ENCODE measurements at places on chromosomes 6 and 20.

DNA sequence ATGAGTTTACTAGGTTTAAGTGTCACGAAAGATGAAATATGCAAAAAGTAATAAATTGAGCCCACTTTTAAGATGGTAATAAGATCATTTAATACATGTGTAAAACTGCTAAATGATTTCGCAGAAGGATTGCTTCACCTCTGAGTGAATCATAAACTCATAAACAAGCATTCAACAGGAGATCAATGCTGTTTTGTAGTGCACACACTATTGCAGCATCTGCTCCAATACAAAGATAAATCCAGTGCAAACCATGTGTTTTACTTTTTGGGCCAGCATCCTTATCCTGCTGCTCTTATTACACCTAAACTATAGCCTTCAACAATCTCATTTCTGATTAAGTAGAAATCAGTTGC lies 400.1 kb downstream of the NKAIN2 start:
- no peak for DNase-seq

- DNase-seq, result no peak
Observed at GRCh38 chr6:107750176-107750797, 73.8 kb downstream of the SCML4 start.

- DNase-seq, result no peak
Observed at GRCh38 chr6:170572704-170573466, 11.6 kb downstream of the PDCD2 start.

DNA sequence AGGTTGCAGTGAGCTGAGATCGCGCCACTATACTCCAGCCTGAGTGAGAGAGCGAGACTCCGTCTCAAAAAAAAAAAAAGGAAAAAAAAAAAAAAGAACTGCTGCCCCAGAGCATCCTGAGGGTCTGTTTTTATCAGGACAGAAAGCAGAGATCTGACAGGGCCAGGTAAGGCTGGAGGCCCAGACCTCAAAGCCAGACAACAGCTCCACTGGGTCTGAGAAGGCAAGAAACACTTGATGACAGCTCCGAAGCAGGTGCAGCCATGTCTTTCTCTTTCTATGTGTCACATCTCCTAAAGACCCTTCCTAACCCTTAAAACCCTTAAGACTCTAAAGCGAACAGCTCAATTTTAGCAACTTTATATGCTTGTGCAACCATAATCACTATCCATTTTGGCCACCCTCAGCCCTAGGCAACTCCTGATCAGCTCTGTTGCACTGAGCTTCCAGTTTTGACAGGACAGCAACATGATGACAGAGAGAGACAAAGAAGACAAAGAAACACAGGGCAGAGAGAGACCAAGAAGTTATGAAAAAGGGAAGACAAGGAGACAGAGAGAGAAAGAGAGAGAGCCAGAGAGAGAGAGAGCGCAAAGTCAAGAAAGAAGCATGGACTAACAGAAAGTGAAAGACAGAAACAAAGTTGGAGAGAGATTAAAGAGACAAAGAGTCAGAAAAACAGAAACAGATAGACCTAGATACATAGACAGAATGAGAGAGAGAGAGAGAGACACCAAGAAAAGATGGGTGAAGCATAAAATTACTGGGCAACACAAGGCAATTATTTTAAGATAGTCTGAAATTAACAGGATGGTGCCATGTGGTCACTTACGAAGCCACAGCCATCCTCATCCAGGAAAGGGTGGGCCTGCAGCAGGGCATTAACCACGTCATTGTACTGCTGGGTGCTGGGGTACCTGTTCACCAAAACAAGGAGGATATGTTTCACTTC lies 39.2 kb downstream of the SAMD3 start:
- no peak for DNase-seq

GRCh38 chr6:68718385-68719073 lies 83.4 kb downstream of the ADGRB3 start:
- DNase-seq, result peak; percentile 89

- no peak for DNase-seq
Observed at GRCh38 chr6:3280866-3281465, 22.2 kb downstream of the PSMG4 start.

GRCh38 chr6:156909212-156910010 lies 132.2 kb downstream of the ARID1B start:
- DNase-seq, result no peak

GRCh38 chr6:117469356-117469755 lies 13.1 kb upstream of the DCBLD1 start:
- DNase-seq, result no peak

- no peak for DNase-seq
Observed at GRCh38 chr6:159908979-159909378, 18.2 kb downstream of the MAS1 start.

- no peak for DNase-seq
Observed at GRCh38 chr6:1538369-1538768, 71.3 kb upstream of the FOXC1 start.

GRCh38 chr6:161802231-161802630 lies 528.4 kb upstream of the AGPAT4 start:
- no peak for DNase-seq

- no peak for DNase-seq
Observed at GRCh38 chr6:130769861-130770260, 57.3 kb upstream of the SMLR1 start.

- no peak for DNase-seq
Observed at GRCh38 chr6:110434961-110435602, 19.7 kb upstream of the DDO start.

DNA sequence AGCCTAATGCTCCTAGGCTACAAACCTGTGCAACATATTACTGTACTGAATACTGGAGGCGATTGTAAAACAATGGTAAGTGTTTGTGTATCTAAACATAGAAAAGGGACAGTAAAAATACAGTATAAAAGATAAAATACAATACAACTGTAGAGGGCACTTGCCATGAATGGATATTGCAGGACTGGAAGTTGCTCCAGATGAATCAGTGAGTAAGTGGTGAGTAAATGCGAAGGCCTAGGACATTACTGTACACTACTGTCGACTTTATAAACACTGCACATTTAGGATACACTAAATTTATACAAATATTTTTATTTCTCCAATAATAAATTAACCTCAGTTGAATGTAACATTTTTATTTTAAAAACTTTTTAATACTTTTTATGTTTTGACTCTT lies 485.0 kb downstream of the MMUT start:
- no peak for DNase-seq

DNA sequence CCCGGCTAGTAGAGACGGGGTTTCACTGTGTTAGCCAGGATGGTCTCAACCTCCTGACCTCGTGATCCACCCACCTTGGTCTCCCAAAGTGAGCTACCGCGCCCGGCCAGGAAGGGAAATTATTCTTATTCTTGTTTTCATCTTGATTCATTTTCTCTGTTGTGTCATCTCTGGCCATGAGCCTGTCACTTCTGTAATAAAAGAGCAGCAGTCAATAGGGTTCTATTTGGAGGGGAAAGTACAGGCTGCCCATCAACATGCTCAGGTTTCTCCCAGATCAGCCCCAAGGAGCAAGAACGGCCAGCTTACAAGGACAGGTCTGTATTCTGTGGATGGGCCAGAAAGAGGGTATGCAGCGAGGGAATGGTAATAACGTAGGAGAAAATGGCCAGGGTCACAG lies 345.0 kb downstream of the PREX1 start:
- DNase-seq, result no peak

- no peak for DNase-seq
Observed at GRCh38 chr6:108888745-108889144, 40.5 kb downstream of the ARMC2 start.

DNA sequence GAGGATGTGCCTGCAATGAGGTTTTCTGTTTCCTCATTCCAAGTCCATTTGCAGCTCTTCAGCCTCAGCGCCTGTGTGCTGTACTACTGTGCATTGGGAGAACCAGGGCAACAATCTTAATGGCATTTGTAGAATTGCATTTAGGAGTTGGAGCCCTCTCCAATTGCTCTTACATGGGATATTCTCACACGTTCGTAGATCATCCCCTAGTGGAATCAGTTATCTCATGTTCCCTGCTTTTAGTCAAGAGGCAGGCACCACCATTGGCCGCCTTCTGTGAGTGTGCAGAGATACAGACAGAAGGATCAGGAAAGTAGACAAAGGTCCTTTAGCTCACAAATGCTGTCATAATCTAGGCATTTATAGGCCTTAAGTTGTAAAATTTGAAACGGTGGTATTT lies 84.2 kb upstream of the RGS17 start:
- no peak for DNase-seq

- DNase-seq, result no peak
Observed at GRCh38 chr20:13777171-13777601, 7.5 kb downstream of the ESF1 start.

GRCh38 chr6:149246691-149247384 lies 70.7 kb upstream of the TAB2 start:
- DNase-seq, result no peak

Data from NCI-H774 (cell line).